ENCODE measurements at places on chromosomes 16 and 17.
A peak's percentile ranks its signal among the peaks of the same experiment; 100 is the strongest.

GRCh38 chr17:34226011-34226743, 28.9 kb upstream of the CCL2 start:
- DNase-seq = no peak

- no peak for DNase-seq
Measured at GRCh38 chr16:49354991-49355390, 18.6 kb upstream of the C16orf78 start.

DNA sequence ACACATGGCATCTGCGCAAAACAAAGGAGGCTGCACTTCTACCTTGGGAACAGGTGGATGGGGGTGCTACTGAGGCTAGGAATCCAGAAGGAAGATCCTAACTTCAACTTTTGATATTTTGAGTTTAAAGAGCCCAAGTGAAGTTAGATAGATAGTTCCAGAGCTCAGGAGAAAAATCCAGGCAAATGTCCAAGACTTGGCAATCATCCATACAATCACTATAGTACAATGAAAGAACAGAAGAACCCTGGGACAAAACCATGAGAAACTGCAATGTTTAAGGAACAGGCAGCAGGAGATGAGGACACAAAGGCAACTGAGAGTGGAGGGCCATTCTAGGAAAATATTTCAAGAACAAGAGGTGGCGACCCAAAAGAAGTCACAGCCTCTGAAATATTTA, 12.4 kb downstream of the CDYL2 start:
- DNase-seq = no peak

GRCh38 chr17:42227849-42228700, 33.8 kb upstream of the GHDC start:
- no peak for DNase-seq

GRCh38 chr16:49349446-49350168, 24.0 kb upstream of the C16orf78 start:
- DNase-seq = no peak

DNA sequence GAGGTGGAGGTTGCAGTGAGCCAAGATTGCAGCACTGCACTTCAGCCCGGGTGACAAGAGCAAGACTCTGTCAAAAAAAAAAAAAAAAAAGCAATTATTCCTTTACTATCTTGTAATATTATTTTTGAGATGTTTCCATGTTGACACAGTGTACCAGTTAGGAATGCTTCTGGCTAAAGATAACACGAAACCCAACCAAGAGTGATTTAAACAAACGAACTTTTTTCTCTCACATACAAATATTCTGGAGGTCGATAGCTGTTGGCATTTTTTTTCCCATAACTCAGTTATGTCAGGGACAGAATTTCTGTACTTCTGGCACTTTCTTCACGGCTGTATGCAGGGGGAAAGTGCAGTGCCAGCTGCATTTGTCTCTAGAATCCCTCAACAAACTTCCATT, 9.9 kb upstream of the PPM1D start:
- no peak for DNase-seq

GRCh38 chr17:55327225-55328088, 62.7 kb downstream of the HLF start:
- no peak for DNase-seq

DNA sequence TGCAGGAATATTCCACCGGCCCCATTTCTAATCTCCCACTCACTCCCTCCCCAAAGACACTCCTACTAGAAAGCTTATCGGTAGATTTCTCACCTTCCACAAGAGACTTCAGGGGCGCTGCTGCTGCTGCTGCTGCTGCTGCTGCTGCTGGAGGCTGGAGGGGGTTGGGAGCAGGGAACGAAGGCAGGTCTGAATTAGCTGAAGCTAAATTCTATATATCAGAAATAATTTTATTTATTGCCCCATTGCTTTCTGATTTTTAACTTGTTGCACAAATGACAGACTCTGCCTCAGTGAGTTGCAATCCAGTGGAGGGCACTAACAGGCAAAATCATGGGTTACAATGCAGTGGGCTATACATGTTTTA, 25.8 kb upstream of the HLF start:
- DNase-seq = peak; percentile 9

DNA sequence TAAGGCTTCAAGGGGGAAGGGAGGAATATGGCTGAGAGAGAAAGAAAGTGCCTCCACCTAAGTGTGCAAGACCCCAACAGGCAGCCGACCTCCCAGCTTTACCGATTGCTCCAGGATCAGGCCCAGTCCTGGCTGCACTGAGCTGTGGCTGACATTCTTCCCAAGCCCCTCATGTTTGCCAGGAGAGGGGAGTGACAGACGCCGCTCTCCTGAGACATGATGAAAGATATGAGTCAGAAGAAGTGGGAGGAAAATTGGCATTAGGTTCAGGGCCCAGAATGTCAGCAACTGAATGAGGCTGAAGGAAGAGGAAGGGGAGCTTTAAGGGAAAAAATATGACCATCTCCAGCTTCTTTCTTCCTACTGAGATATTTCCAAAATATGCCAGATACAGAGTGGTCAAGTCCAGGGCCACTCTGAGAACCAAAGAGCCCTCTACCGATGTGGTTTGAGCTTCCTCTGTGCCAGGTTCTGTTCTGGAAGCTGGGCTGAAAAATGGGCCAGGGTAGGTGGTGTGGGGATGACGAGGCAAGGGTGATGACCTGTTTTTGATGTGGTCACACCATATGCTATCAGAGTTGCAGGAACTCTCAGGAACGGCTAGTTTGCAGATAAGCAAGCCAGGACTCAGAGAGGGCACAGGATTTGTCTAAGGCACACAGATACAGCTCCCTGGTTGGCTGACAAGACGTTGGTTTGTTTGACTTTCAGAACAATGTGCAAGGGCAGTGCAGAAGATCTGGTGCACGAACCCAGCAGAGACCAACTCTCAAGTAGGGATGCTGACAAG, 176.7 kb downstream of the SOX9 start:
- no peak for DNase-seq

DNA sequence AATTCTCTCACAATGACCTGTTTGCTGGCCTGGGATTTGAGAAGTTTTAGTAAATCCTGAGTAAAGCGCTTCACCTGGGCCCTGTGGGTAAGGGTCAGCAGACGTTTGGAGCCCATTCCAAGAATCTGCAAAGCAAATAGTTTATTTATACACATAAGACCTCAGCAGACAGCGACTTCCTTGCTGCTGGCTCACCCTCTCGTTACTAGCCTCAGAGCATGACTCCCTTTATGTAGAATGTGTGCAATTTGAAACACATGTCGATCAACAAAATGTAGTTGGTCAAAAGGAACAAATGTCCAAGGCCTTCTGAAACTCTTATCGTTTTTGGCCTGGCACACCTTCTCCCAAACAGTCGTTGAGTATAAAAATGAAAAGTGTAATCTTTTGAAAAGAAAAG, 31.3 kb downstream of the MARF1 start:
- no peak for DNase-seq

DNA sequence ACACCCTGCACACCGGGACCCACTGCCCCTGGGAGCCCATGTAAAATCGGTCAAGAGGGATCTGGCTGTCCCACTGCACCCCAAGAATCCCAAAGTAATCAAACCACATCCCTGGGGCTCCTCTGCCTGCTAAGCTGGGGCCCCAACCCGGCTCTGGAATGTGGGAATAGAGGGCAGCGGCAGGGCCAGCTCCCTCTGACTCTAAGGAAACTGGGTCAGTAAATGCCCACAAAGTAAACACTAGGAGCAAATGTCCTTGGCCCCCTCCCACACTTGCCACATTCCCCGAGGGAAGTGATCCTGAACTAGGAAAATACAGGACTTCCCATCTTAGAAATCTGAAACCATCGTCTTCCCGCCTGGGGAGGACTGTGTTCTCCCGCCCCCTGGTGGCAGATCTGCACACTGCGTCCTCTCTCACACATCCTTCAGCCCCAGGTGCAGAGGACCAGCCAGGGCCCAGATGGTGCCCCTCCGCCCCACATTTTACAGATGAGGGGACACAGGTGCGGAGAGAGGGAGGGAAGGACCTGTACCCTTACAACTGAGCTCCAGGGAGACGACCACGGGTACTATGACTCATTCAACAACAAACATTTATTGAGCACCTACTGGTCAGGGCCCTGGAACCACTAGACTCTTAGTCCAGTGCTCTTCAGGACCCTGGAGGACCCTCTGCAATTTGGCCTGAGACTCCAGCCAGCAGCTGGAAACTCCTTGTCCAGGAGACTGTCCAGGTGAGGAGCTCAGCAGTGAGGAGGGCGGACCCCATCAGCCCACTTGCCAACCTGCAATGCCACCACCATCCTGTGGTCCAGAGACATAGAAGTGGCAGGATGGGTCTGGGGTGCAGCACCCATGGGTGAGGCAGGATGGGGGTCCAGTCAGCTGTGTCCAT, 10.1 kb downstream of the P3H4 start:
- DNase-seq = peak; percentile 70

DNA sequence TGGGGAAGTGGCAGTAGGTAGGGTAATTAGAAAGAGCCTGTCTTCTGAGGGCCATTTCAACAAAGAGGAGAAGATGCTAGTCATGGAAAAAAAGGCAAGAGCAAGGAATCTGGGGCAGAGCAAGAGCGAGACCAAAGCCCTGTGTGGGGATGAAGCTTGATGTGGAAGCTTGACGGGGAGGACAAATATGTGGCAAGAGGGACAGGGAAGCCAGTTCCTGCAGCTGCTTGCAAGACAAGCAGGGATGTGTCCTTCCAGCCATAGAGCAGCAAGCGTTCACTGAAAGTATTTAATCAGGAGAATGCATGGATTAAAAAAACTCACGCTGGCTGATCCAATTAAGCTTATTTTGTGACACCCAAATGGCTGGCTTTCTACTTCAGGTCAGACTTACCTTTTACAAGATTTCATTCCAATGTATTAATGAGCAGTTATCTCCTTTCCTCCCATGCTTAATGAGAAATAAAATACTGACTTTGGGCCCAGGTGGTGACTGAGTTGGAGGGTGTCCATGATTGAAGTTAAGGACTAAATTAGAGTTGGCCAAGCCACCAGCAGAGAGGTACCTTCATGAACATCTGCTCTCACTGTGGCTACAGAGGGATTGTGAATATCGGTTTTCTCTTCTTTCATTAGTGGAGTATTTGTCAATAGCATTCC, 76.8 kb downstream of the ABCA8 start:
- DNase-seq = no peak

DNA sequence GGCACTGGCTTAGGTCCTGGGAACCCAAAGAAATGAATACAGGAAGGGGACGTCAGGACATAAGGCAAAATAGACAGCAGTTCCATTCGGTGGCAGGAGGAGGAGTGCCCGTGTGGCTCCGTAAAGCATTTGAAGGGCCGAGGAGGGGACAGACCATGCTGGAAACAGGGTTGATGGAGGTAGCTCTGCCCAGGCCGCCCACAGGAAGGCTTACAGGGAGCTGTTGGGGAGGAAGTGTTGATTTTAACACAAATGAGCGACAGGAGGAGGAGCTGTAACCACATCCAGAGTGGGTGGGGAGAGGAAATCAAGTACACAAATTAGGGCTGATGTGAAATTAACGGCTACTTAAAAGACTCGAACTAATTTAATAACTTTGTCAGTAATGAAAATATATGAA, 54.6 kb downstream of the RBFOX3 start:
- no peak for DNase-seq

GRCh38 chr17:53150101-53150698, 672.5 kb upstream of the KIF2B start:
- no peak for DNase-seq

DNA sequence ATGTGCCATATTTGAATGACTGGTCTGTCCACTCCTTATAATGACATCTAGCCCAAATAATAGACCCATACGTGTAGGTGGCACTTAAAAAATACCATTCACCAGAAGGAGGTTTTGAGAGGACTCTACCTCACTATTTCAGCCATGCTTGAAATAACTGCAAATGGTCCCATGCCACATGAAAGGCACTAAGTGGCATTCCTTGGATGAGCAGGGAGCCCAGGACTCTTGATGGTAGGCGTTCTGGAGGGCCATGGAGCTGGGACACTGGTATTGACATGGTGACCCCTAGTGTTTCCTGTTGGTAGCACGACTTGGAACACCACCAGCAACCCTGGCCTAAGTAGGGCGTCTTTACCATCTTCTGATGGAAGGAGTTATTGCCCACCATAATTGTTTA, 148.7 kb upstream of the ZFHX3 start:
- no peak for DNase-seq

- no peak for DNase-seq
Measured at GRCh38 chr17:54191261-54191660, 368.5 kb downstream of the KIF2B start.

DNA sequence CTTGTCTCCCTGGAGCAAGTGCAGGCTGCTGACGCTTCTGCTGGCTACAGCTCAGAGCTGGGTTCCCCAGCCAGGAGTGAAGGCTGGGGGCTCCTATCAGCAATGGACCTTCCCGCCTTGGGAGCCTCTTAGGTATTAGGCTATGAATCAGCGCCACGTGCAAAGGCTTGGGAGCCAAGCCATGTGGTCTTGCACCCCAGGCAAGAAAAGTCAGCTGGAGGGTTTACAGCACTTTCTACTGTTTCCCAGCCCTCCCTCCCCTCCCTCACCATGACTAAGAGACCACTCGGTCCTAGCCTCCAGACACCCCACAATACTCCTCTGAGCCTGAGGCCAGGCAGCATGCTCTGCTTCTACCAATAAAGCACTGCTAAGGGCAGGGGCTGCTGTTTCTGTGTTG, 12.3 kb downstream of the EPX start:
- DNase-seq = no peak

DNA sequence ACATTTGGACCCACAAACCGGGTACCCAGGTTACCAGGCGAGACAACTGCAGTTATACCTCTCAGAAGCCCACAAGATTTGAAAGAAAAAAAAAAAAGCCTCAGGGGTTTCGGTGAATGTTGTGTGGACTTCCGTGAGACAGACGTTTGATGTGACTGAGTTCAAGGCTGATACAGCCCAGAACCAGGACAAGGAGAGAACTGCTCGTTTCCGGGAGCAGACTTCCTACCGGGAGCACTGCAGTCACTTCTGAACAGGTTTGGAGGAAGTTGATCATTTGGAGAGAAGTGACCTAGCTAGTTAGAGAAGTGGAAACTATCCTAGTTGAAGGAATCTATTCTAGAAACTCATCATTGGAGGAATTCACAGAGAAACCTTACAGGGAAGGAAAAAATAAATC, 847 bp downstream of the CKLF start:
- no peak for DNase-seq

DNA sequence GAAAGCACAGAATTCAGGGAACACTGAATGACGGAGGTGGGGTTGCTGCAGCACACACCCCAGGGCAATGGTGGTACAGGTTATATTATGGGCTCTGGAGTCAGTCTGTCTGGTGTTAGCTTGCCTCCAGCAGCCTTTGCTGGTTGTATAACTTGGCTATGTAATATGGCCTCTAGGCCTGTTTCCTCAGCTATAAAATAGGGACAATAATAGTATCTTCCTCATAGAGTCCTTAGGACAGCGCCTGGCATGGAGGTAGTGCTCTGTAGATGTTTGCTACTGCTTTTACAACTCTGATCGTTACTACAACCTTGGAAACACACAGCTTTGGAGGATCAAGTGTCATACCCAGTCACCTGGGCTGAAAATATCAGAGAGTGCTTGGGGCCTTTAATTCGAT, 31.5 kb downstream of the GTF3C1 start:
- no peak for DNase-seq

Measured in NCI-H1048 (cell line).